ENCODE measurements at places on chromosomes 12 and 14.

DNA sequence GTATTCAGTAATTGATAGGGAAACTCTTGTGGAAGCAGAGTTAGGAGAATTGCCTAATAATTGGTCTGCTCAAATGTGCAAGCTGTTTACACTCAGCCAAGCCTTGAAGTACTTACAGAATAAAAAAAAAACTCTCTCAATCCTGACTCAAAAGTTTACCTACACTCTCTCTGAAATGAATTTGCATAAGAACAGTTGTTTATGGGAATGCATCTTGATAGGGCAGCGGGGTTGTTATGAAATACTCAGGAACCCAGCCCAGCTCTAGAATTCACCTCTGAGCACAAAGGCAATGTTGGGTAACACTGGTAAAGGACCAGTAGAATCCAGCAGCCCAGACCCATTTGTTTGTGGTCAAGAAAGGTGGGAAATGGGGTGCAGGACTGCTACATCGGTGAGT, 267.0 kb downstream of the CPNE8 start:
- no peak for DNase-seq

DNA sequence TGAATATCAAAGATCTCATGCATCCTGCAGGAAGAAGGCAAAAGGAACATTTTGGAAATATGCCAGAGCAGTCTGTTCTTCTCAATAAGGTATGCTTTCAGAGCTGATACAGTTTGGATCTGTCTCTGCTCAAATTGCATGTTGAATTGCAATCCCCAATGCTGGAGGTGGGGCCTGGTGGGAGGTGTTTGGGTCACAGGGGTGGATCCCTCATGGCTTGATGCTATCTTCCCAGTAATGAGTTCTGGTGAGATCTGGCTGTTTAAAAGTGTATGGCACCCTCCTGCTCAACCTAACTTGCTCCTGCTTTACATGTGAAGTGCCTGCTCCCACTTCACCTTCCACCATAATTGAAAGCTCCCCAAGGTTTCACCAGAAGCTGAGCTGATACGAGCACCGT, 76.6 kb downstream of the RIN3 start:
- no peak for DNase-seq

DNA sequence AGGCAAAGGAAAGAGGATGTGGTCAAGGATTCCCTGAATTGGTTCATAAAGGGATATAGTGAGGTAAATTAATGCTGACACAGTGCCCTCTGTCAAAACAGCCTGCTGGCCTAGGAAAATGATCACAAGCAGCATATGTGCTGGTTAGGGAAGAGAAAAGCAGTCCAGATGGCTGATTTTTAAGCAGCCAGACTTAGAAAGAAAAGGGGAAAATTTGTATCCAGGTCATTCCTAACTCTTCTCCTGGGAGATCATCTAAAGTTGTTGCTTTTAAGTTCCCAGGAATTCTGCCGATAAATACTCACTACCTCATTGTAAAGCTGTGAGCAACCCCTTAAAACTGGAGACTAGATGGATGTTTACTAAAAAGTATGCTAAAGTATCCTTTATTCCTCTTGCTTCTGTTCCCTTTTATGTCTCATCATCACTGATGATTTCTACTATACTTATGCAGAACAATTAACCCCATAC, 46.4 kb upstream of the CNOT2 start:
- DNase-seq = peak; percentile 76

DNA sequence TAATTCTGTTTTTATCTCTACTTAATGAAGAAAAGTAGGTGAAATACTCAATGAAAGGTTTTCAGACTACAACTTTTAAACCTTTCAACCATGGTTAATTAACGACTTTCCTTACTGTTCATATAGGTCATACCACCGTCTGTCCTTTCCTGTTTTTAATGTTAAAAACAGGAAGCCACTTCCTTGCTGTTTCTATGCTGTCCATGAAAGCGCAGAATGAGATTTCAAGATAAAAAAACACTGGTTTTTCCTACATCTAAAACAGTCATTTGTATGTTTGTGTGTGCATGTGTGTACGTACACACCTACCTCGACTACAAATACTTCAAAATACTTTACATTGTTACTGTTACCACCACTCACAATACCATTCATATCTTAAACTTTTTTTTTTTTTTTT, 27.3 kb downstream of the SPTLC2 start:
- DNase-seq = no peak

DNA sequence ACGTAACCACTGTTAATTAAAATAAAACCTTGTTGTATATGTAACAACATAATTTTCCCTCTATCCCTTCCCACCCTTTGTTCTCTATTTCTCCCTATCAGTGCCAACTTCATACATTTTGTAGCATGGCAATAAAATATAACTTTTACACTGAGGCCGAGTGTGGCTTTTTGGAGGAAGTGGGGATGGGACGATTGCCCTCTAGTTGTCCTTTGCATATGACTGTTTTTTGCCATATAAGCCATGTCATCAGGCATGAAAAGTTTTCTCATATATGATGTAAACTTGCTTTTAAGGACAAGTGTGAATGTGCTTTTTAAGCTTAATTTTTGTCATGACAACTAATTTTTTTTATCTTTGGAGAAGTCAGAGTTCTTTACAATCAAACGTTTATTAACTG, 6.2 kb upstream of the CCT2 start:
- no peak for DNase-seq

- DNase-seq = no peak
Measured at GRCh38 chr12:52080403-52081251, 1.1 kb downstream of the SMIM41 start.

DNA sequence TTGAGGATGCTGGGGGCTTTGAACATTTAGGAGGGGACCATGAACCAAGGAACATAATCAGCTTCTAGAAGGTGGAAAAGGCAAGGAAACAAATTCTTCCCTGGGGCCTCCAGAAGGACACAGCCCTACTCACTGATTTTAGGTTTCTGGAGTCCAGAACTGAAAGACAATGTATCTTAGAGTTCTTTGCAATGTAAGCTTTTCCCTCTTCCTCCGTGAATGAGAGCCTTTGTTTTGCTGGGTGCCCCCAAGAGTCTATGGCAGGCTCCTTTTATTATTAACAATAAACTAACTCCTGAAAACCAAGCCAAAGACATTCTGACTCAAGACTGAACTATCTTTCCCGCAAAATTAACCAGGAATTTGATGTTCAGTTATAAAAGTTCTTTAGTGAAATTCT, 204.1 kb downstream of the STXBP6 start:
- DNase-seq = no peak

DNA sequence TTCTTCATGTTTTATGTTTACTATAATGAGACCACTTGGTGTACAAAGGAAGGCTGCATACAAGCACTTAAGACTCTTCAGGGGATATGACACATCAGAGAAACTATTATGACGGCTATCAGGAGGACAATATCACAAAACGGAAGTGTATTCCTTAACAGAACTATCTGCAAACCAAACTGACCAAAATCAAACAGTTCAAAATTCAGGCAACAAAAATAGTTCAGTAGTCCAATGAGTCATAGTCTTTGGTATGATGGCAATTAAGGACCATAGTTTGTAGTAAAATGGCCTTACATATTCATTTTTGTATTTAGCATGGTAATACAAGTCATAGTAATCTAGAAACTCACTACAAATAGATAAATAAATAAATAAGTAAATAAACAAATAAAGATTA, 1638.7 kb upstream of the SEL1L start:
- no peak for DNase-seq

- DNase-seq = no peak
Measured at GRCh38 chr14:65461730-65462129, 49.2 kb downstream of the FUT8 start.

DNA sequence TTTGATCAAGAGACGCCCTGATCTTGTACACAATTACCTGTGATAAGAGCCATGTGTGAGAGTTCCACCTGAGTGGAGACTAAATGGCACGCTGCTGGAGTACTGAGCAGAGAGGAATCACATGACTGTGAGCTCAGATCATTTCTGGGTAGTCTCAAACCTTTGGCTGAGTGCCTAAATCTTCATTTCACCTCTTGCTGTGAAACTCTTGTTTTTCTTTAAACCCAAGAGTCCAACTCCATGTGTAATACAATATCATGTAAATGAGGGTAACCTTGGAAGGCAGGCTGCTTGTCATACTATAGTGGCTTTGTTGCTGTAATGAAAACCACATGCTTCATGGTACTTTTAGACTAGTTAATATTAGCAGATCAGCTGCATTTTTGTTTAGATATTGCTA, 156.9 kb downstream of the CAND1 start:
- DNase-seq = no peak

- no peak for DNase-seq
Measured at GRCh38 chr12:6894321-6894720, 10.3 kb upstream of the LRRC23 start.

- no peak for DNase-seq
Measured at GRCh38 chr14:86039176-86039575, 509.2 kb downstream of the FLRT2 start.

- no peak for DNase-seq
Measured at GRCh38 chr14:72946491-72946890, 20.2 kb downstream of the DCAF4 start.

DNA sequence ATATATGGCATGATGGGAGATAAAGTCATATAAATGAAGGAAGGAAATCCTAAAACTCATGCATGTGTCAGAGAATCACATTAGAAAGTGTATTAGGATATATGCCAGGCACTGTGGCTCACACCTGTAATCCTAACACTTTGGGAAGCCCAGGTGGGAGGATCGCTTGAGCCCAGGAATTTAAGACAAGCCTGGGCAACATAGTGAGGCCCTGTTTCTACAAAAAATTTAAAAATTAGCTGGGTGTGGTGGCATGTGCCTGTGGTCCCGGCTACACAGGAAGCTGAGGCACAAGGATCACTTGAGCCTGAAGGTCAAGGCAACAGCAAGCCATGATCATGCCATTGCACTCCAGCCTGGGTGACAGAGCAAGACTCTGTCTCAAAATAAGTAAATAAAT, 130.3 kb upstream of the ARID2 start:
- DNase-seq = no peak

DNA sequence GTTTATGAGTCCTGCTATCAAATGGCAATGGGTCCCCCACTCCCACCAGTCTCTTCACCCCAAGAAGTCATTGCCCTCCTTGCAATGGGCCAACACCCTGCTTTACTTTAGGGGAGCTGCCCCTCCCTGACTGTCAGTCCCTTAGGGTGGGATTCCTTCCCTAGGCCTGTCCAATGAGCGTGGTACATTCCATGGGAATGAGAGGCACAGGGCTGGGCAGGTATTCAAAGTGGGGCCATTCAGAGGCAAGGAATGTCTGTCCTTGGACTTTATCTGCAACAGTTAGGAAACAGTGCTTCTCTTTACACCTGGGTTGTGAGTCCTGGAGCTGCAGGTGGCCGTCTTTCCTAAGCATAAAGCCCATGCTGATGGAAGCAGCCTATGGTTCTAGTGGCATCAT, 40.8 kb downstream of the TMEM132C start:
- DNase-seq = no peak

GRCh38 chr14:23122086-23122485, 3.0 kb upstream of the CEBPE start:
- DNase-seq = no peak

- no peak for DNase-seq
Measured at GRCh38 chr12:90064852-90065801, 356.5 kb upstream of the ATP2B1 start.

- DNase-seq = no peak
Measured at GRCh38 chr14:67512463-67513310, 20.4 kb upstream of the PLEKHH1 start.

- DNase-seq = no peak
Measured at GRCh38 chr12:106054049-106054448, 84.7 kb downstream of the NUAK1 start.

DNA sequence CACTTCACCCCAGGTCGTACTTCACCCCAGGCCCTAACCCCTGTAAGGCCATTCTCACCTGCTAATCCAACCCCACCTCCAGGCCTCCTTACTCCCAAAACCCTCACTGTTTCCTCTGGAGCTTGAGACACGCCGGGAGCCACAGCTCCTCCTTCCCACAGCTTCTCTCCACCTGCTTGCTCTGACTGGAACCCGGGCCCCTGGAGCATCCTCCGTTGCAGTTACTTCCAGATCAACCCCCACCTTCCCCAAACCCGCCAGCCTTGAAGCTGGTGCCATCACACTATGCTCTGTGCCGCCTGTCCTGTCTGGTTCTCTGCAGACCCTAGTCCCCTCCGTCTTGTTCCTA, 34.6 kb upstream of the PPP2R5C start:
- no peak for DNase-seq

Measured in spinal cord (tissue), 10 donors.